Suprapubic skin (tissue), 4 donors: ENCODE measurements at places on chromosomes 12 and 14.
A peak's percentile ranks its signal among the peaks of the same experiment; 100 is the strongest.

GRCh38 chr14:63710497-63710896 is 17.4 kb downstream of the SGPP1 start:
- no peak for DNase-seq

GRCh38 chr12:85425349-85425612 is 145.3 kb downstream of the ALX1 start:
- DNase-seq = no peak

DNA sequence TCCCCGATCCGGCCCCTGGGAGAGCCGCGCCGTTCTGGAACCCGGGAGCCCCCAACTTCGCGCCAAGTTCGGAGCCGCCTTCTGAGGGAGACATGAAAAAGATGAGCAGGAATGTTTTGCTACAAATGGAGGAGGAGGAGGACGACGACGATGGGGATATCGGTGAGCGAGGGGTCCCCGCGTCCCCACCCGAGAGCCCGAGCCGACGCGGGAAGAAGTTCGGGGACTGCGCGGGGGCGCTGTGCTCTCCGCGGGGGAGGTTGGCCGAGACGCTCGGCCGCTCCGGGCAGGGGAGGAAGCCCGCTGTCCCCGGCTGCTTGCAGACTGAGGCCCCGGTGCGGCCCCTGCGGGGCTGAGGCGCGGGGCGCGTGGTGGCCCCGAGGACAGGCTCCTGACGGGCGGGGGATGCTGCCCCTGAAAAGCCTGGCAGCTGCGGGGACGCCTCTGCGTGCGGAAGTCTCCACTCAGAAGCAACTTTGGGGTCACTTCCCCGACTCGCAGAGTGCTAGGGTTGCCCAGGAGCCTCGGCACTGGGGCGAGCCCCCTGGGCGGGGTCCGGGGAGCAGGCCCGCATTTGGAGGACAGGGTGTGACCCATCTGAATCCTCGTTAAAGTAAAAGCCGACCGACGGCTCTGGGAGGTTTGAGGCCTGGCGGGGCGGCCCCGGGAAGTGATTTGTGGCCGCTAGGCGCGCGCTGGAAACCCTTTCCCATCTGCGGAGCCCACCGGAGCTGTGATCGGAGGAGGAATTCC is 511 bp downstream of the ANO6 start:
- peak; percentile 83 for DNase-seq

DNA sequence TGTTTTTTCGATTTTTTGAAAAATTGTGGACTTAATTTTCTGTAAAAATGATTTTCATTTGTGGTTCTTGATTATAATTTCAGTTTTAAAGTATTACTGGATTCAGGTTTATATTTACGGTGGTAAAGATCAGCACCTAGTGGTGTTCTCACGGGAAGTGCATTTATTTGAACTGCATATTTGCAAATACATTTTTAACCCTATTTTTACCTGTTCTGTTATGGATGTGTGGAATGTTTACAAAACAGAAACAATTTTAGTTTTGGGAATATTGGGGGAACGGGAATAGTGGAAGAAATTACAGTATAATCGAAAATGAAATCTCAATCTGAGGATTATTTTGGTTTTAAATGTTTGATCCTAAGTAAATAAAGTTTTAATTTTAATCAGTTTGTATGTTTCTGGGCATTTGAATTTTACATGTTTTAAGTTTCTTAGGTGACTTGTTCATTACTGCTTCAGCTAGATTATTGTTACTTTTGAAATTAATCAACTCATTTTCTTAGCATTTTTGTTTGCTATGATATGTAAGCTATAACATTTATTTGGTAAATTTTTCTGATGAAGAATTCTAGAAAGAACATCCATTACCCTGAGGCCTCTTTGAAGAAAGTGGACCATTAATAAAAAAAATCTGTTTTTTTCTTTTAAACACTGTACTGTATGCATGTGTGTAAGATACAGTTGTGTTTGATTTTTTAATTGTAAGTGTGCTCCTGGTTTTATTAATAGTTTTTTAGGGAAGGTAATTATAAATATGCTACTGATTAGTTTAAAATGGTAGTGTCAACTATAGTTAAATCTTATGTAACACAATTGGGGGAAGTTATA is 942 bp downstream of the ATF7IP start:
- DNase-seq = no peak

DNA sequence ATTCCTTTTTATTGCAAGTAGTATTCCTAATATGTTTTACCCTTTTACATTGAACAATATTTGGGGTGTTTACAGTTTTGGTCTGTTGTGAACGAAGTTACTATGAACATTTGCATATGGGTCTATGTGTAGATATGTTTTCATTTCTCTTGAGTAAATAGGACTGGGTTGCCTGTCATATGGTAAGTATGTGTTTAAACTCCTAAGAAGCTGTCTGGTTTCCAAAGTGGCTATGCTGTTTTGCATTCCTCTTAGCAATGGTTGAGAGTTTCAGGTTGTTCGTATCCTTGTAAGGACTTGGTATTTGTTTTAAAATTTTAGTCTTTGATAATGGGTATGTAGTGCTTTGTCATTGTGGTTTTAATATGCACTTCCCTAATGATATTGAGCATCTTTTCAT is 6.3 kb downstream of the METAP2 start:
- no peak for DNase-seq

GRCh38 chr12:46082490-46083200 is 92.3 kb upstream of the SCAF11 start:
- no peak for DNase-seq

DNA sequence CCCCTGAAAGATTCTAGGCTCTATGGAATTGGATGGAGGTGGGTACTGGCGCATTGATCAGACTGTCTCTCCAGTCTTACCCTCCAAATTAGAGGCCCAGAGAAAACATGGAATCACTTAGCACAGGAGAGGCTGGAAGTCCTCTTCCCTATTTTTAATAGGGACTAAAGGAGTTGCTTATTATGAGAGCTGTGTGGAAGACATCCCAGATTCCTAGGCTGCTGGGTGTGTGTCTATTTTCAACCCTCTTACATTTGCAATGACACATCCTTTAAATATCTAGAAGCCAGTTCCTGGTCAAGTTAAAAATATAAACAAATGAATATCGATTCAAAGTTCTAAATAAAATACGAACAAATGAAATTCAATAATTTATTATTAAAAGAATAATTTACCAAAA is 58.3 kb upstream of the ARID2 start:
- DNase-seq = no peak

DNA sequence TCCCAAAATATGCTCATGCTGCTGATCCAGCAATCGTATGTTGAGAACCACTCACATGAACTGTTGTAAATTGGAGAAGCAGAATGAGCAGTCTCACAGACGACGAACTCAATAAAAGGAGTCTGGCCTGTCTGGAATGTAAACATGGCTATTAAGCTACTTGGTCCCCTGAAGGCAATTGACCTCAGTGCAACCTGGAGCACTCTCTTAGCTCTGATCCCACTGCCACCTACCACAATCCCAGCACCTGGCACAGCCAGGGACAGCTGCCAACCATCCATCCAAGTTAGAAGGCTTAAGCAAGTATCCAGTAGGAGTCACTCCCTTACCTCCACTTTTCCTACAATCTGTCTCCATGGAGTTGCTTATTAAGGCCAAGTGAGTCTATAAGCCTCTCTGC is 406.9 kb upstream of the CLEC14A start:
- no peak for DNase-seq

GRCh38 chr12:77343291-77343690 is 277.9 kb upstream of the E2F7 start:
- no peak for DNase-seq

- peak; percentile 42 for DNase-seq
Observed at GRCh38 chr14:35331605-35332516, 39.7 kb downstream of the PSMA6 start.

DNA sequence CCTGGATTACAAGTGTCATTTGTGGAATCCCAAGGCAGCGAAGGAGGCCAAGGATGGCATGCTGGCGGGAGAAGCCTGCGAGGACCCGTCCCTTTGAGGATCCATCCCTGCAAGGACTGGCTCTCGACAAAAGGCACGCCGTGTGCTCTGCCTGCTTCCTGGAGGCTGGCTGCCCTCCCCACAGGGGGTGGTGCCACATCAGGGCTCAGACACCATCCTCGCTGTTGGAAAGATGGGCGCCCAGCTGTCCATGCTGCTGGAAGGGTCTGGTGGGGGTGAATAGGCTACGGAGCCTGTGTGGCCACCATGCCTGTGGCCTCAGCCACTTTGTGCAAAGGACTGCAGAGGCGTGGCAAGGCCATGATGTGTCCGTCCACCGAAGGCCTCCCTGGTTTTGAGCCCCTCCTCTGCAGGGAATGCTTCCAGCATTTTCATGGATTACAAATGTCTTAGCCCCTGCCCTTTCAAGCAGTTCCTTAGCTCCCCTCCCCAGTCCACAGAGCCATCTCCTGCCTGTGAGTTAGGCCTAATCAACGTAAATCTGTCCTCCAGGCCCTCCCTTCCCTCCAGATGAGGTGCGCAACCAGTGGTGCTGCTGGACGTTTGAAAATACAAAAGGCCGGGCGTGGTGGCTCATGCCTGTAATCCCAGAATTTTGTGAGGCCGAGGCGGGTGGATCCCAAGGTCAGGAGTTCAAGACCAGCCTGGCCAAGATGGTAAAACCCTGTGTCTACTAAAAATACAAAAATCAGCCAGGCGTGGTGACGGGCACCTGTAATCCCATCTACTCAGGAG is 22.1 kb downstream of the ZBTB42 start:
- no peak for DNase-seq

DNA sequence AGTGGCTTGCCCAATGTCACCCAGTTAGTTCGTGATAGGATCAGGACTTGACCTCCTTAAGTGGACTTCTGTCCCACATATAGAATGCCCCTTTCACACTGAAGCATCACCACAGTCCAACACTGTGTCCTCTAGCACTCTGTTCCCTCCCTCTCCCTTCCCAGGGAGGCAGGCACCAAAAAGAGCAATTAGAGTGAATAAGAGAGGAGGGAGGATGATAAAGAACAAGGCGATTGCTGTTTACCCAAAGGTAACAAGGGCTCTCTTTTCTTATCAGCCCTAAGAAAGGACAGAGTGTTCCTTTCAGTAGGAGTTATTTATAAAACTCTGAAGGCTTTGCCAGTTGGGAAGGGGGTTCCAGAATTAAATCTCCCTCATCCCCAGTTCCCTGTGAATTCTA is 192.7 kb upstream of the ATP2B1 start:
- no peak for DNase-seq

DNA sequence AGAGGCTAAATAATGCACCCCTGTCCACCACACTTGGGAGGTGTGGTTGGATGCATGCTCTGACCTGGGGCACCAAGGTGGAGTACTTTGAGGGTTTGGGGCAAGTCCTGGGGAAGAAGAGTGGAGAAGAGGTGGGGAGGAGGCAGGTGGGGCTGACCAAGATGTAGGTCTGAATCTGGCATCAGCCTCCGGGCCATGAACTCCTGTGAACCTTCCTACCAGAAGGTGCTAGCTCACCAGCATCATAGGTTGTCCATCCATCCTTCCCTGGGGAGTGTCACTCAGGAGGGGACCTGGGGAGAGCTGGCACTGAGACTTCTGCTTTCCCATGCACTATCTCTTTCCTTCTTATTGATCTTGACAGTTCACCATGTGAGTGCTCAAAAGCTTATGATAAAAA is 13.6 kb upstream of the EMP1 start:
- no peak for DNase-seq

DNA sequence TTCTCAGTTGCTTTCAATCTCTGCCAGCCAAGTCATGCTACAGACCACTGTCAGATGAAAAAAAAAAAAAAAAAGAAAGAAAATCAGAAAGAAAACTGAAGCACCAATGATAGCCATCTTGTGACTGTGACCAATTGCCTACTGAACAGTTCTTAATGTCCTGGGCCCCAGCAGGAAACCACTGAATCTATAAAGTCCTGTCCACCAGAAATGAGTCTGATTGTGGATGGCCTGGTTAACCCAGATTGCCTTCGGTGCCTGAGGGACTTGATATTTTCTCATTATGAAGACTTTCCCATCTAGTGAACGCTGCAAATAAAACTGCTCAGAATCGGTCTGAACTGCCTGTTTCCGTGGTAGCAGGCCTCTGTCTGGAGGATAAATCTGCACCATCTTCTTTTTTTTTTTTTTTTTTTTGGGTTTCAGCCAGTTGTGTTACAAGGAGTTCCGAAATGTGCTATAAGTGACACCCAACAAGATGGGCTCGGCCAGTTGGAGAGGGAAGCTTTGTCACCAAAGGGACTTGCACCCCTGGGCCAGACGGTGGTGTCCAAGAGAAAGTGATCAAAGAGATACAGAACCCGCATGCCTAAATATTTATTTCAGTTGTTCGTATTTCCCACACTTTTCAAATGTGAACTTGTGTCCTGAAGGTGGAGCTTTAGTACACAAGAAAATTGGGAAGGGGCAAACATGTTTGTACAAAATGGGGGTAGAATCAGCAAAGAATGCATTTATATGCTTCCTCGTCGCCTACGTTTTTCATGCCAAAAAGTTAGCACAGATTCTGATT is 3.0 kb upstream of the PLXNC1 start:
- no peak for DNase-seq

GRCh38 chr12:81284137-81284536 is 206.3 kb downstream of the ACSS3 start:
- no peak for DNase-seq

- no peak for DNase-seq
Observed at GRCh38 chr14:32611752-32612151, 282.7 kb downstream of the AKAP6 start.

- DNase-seq = no peak
Observed at GRCh38 chr12:115114140-115114539, 430.2 kb upstream of the TBX3 start.
